ENCODE measurements at places on chromosomes 6 and 20. TPM values are rescaled to one million over a fixed set of nuclear protein-coding genes. Genes with fewer than 3 reads are reported as not detected.

Gene MUC21
- total RNA-seq = not detected

Gene RIPPLY2
- total RNA-seq = not detected

Gene KCNQ2
- total RNA-seq = 1.2 TPM

Gene NFKBIL1
- total RNA-seq = 12.1 TPM

Gene OXT
- total RNA-seq = not detected

Gene RIPOR3
- 16.1 TPM for total RNA-seq

Gene NOTCH4
- total RNA-seq = 8.1 TPM

Gene ATP9A
- 24.6 TPM for total RNA-seq

Gene MRAP2
- 5.6 TPM for total RNA-seq

Gene GINS1
- 7.3 TPM for total RNA-seq

Measured in skin of body (tissue), 3 donors.